ENCODE measurements at places on chromosomes 13 and 19. TPM values are rescaled to one million over a fixed set of nuclear protein-coding genes. Genes with fewer than 3 reads are reported as not detected.
A peak's percentile ranks its signal among the peaks of the same experiment; 100 is the strongest.

The MAP3K10 gene
- 5.7 TPM for total RNA-seq

The TEX29 gene
- total RNA-seq, result not detected

The COMP gene
- total RNA-seq, result not detected

The RAB20 gene
- 2.4 TPM for total RNA-seq

The B3GNT3 gene
- not detected for total RNA-seq

The GPR183 gene
- total RNA-seq, result not detected

DNA sequence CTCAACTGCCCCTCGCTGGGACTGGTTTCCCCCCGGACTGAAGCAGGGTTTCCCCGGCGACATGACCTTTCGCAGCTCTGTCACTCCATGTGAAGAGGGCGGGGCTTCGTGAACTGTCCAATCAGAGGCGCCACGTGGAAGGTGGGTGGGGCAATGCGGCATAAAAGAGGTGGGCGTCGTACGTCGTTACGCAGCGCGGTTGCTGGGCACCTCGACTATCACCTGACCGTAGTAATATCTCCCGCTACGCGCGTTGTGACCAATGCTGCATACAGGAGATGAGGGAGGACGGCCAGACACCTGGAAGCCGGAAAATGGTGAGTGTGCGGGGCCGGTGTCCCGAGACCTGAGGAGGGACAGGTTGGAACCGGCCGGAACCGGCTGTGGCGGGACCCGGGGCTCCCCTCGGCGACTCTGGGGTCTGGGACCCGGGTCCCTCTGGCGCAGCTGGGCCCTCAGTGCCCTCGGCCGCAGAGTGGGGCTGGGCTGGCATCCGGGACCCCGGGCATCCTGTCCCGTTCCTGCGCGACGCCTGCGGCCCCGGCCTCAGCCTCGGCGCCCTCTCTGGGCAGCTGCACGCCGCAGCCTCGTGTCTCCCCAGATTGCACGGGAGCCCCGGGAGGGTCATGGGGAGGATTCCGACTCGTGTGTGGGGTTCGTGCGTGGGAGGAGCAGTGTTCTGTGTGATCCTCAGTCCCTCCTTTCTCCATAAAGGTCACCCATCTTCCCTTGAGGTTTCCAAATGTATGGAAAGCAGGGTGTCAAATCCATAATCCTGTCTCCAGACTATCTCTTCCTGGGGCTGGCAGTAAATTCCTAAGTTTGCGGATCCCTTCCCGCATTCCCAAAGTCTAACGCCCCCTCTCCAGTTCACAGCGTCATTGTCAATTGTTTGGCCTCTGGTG, 32.2 kb downstream of the ZNF136 start:
- no peak for DNase-seq
- no peaks in the 10 kb centered on the region for H3K27me3 ChIP-seq
- no peak overlapping the region for H3K4me3 ChIP-seq
- peaks cover 14% of the 10 kb centered on the region for H3K36me3 ChIP-seq
- H3K27ac ChIP-seq, result no peak overlapping the region

DNA sequence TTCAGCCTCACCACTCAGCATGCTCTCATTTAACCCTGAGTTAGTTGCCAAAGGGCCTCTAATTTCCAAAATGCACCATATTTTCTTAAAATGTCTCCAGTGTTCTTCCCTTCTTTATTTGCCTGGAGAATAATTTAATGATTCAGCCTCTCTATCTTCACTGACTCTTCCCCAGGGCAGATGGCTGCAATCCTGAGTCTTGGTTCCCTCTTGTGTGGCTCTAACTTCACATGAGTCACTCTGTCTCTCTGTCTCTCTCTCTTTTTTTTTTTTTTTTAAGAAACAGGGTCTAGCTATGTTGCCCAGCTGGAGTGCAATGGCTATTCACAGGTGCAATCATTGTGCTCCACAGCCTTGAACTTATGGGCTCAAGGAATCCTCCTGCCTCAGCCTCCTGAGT, 251.4 kb downstream of the VWA8 start:
- H3K4me1 ChIP-seq, result no peaks in the 10 kb centered on the region

GRCh38 chr19:17831419-17831888, 10.1 kb upstream of the INSL3 start:
- H3K27ac ChIP-seq, result no peak overlapping the region
- no peaks in the 10 kb centered on the region for H3K36me3 ChIP-seq
- peaks cover 20% of the 10 kb centered on the region for H3K27me3 ChIP-seq
- DNase-seq, result peak; percentile 49

DNA sequence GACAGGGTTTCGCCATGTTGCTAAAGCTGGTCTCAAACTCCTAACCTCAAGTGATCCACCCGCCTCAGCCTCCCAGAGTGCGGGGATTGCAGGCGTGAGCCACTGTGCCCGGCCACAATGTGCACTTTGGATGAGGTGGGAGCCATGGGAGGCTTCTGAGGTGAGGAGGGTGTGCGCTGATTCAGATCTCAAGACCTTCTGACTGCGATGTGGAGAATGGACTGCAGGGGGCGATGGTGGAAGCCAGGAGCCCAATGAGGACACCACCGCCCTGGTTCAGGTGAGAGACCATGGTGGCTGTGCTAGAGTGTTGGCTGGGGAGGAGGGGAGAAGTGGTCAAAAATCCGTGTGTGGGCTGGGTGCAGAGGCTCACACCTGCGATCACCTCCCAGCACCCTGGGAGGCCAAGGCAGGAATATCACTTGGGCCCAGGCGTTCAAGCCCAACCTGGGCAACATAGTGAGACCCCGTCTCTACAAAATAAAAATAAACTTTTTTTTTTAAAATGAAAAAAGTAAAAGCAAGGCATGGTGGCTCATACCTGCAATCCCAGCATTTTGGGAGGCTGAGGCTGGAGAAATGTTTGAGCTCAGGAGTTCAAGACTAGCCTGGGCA, 5.6 kb downstream of the INAFM1 start:
- peak; percentile 46 for DNase-seq
- peaks cover 5% of the 10 kb centered on the region for H3K4me1 ChIP-seq
- peaks cover 5% of the 10 kb centered on the region for H3K27me3 ChIP-seq
- no peak overlapping the region for H3K4me3 ChIP-seq

DNA sequence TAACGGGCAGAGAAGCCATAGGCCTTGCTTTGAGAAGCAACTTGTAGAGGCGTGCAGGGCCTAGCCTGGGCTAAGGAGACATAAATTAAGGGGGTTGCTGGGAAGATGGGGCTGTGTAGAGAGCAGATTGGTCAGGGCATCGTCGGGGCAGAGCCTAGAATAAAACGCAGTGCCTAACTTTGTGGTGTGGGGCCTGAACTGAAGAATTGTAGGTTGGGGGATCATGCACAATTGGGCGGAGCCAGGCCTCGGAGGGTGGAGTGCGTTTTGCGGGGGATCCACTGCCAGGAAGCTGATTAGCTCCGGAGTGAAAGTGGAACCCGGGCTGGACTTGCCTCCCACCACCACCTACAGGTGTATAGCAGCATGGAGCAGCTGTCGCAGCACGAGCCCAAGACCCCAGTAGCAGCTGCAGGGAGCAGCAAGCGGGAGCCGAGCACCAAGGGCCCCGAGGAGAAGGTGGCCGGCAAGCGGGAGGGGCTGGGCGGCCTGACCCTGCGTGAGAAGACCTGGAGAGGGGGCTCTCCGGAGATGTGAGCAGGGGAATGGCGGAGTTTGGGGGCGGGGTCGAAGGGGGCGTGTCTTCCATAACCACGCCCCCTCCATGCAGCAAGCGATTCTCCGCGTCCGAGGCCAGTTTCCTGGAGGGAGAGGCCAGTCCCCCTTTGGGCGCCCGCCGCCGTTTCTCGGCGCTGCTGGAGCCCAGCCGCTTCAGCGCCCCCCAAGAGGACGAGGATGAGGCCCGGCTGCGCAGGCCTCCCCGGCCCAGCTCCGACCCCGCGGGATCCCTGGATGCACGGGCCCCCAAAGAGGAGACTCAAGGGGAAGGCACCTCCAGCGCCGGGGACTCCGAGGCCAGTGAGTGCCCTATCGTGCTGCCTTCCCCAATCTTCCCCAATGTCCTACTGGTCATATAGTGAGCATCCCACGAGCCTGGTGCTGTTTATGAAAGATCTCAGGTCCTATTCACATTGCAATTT, 13.8 kb downstream of the DNASE2 start:
- H3K4me3 ChIP-seq, result peak overlapping the region; percentile 58
- no peak overlapping the region for H3K27ac ChIP-seq
- no peaks in the 10 kb centered on the region for H3K27me3 ChIP-seq
- peaks cover 5% of the 10 kb centered on the region for H3K4me1 ChIP-seq
- no peaks in the 10 kb centered on the region for H3K36me3 ChIP-seq

DNA sequence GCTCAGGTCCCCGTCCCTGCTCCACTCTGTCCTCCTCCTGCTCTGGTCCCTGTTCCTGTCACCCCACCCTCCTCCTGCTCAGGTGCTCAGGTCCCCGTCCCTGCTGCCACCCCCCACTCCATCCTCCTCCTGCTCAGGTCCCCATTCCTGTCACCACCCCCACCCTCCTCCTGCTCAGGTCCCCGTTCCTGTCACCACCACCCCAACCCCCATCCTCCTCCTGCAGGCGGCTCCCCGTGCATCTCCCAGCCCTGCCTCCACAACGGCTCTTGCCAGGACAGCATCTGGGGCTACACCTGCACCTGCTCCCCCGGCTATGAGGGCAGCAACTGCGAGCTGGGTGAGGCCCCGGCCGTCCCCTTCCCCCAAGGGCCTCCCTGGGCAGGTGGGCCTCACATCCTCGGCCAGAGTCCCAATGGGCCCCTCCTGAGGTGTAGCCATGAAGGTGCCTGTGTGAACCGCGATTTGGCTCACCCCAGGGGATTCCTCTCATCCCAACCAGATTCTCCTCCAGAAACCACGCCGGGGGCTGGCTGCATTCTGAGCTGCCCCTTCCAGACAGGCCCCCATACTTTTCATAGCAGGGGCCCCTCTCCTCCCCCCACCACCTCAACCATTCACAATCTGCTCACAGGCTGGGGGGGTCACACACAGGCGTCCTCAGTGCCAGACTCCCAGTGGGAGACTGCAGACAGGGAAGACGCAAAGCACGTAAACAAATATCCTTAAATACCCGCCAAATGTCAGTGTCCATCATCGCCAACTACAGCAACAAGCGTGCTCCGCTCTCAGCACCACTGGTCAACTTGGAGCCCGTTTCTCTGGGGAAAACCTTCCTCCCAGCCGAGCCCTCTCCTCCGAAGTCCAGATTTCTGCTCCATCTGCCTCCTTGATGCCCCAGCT, 4.6 kb downstream of the PROZ start:
- H3K27ac ChIP-seq, result no peak overlapping the region
- H3K27me3 ChIP-seq, result peaks cover 19% of the 10 kb centered on the region
- no peaks in the 10 kb centered on the region for H3K36me3 ChIP-seq
- no peak overlapping the region for H3K4me3 ChIP-seq
- H3K4me1 ChIP-seq, result peaks cover 24% of the 10 kb centered on the region

DNA sequence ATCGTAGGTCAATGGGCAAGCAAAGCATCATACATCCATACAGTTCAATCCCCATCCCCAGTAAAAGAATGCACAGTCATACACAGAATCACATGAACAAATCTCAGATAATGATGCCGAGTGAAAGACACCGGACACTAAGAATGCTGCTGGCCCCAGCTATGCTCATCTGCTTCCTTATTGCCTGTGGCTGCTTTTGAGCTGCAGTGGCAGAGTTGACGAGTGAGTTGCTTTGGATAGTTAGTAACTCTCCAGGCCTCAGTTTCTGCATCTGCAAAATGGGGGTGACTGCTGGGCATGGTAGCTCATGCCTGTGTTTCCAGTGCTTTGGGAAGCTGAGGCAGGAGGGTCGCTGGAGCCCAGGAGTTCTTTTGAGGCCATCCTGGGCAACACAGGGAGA, 12.9 kb upstream of the NFIC start:
- no peaks in the 10 kb centered on the region for H3K36me3 ChIP-seq
- H3K27me3 ChIP-seq, result peaks cover 100% of the 10 kb centered on the region
- peaks cover 8% of the 10 kb centered on the region for H3K4me1 ChIP-seq
- H3K27ac ChIP-seq, result no peak overlapping the region
- no peak for DNase-seq
- no peak overlapping the region for H3K4me3 ChIP-seq

DNA sequence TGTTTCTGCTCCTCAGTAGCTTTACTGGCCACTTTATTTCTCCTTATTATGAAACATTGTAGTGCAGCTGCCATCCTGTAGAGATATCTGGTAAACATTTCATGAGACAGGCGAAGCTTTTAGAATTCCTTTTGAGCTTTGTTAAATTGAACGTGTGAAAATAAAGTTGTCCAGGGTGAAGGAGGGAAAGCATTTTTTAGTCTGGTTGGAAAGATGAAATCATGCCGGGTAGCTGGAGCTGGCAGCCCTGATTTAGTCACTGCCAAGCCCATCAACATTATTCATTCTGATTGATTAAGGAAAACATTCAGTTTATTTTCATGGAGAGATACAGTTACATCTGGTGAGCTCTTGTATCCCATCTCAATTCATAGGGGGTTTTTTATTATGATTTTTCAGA, 326.2 kb upstream of the GPC6 start:
- H3K36me3 ChIP-seq, result no peaks in the 10 kb centered on the region
- DNase-seq, result no peak
- H3K4me3 ChIP-seq, result no peak overlapping the region
- no peaks in the 10 kb centered on the region for H3K4me1 ChIP-seq
- no peaks in the 10 kb centered on the region for H3K27me3 ChIP-seq

DNA sequence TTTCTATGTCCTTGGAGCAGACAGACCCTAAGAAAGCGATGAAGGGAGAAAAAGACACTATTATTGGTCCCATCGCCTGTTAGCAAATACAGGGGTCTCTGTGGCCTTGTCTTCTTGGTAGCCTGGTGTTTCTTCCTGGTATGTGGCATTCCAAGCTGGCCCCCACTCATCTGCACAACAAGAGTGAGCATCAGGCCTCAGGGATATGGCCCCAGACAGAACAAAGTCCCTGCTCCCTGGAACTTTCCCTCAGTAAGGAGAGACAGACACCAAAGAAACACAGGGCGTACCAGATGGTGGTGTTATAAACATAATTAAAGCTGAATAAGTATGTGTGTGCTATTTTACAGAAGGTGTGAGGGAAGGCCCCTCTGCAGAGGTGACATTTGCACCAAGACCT, 48.2 kb upstream of the KPNA3 start:
- H3K4me1 ChIP-seq, result peaks cover 20% of the 10 kb centered on the region
- no peak overlapping the region for H3K27ac ChIP-seq
- H3K36me3 ChIP-seq, result no peaks in the 10 kb centered on the region
- no peak for DNase-seq

GRCh38 chr13:85586422-85586831, 212.8 kb downstream of the SLITRK6 start:
- no peaks in the 10 kb centered on the region for H3K27me3 ChIP-seq
- no peaks in the 10 kb centered on the region for H3K4me1 ChIP-seq
- no peaks in the 10 kb centered on the region for H3K36me3 ChIP-seq
- DNase-seq, result no peak

DNA sequence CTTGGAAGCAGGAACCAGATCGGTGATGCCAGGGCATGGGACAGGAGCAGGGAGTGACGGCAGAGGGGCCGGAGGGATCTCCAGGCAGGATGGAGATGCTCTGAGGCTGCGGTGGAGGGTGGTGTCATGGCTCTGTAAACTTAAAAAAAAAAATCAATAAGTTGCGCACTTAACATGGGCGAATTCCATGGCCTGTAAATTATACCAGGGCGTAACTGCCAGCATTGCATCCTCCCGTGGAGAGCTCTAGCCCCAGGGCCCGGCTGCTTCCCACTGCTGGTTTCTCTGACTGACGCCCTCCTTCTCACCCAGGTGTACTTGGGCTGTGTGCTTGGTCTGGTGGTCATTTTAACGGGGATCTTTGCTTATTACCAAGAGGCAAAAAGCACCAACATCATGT, 8.7 kb downstream of the ATP12A start:
- DNase-seq, result no peak
- no peak overlapping the region for H3K4me3 ChIP-seq
- H3K27ac ChIP-seq, result no peak overlapping the region
- H3K27me3 ChIP-seq, result peaks cover 17% of the 10 kb centered on the region
- peaks cover 8% of the 10 kb centered on the region for H3K4me1 ChIP-seq
- no peaks in the 10 kb centered on the region for H3K36me3 ChIP-seq
